Activated CD8-positive, alpha-beta memory T cell treated with anti-CD3 and anti-CD28 coated beads for 4 hours (primary cell): ENCODE measurements at places on chromosomes 4 and X.

DNA sequence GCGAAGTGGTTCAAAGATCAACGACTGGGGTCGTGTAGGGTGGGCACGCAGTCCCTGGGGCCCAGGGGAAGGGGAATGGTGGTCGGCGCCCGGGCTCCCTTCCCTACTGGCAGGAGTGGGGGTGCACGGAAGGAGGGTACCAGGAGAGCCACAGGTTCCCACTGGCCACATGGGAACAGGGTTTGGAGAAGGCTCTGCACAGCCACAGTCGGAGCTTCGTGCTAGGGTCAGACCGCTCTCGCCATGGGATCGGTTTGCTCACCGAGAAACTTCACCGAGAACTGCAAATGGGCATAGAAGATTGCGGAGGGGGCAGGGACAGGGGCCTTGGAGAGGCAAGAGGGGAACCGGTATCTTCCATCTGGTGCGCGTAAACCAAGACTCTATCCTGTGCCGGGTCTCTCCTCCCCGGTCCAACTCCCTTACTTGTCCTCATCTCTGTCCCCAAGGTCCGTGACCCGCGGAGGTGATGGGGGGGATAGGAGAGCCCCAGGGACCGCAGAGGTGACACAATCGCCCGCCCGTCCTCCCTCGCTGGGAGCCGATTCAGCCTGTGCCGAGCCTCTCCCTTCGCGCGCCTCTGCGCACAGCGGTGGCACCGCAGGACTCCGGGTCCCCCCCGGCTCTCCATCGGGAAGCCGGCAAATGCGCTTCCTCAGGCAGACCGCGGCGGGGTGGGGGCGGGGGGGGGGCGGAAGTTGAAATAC lies 1.0 kb downstream of the SCD5 start:
- DNase-seq = no peak

- peak; percentile 11 for DNase-seq
Observed at GRCh38 chr4:48268956-48269860, at the start of gene TEC. TSS of gene TEC (minus strand) at chr4:48269838. CDS start at chr4:48228614, 41,224 bp downstream.

DNA sequence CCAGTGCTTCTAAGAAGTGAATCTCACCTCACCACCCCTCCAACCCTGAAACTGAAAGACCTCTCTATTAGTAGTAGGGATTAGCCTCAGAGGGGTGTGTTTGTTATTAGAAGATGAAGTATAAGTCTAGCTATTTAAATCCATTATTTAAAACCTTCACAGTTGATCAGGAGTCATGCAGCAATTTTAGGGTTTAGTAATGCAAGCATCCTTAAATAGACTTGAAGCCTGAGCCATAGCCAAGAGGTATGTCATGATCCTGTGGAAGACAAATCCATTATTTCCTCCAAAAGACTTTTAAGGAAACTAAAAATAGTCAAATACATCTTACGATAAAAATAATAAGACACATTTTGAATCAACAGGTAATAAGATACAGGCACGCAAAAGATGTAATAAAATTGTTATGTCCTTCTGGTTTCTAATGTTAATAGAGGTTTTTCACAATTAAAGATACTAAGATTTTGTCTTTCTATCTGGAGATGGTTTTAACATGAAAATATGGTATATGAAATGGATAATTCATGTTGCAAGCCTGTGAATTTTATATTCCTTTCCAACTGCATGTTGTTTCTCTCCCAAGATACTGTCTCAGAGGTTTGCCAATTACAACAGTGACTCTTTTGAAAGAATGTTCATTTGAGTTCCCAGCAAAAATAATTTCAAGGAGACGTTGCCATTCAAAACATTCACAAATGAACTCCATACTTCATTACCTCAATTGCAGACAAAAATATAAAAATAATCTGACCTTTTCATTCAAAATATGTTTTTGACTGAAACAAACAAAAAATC lies 68.0 kb downstream of the LUZP4 start:
- no peak for DNase-seq

DNA sequence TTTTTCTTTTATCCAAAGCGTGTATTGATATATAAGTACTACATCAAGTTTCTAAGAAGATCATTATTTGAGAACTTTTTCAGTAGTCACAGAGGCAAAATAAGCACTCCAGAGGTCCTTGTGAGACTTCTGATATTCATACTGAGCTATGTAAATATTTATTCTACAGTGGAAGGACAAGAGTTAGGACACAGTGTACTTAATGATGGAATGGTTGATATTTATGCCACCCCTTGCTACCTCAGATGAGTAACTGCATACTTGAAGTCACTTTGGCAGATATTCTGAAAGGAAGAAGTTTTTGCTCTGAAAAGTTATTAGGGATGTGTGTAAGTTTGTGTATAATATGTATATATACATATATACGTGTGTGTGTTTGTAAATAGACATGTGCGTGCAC lies 30.3 kb downstream of the MAGEA1 start:
- DNase-seq = no peak

DNA sequence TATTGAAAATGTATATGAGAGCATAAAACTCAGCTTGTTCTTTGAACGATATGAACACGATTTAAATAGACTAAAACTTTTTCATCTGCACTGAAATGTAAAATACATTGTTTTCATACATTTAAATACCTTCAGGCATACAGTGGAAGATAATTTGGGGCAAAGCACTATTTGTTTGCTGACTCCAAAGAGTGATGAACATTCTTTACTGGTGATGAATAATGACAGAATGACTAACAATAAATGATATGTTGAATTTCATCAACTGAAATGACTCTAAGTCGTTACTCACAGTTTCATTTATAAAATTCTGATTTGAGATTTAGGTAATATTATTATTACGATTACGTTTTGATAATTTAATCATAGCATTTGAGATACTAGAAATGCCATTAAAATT lies 1160.1 kb downstream of the NLGN4X start:
- no peak for DNase-seq

DNA sequence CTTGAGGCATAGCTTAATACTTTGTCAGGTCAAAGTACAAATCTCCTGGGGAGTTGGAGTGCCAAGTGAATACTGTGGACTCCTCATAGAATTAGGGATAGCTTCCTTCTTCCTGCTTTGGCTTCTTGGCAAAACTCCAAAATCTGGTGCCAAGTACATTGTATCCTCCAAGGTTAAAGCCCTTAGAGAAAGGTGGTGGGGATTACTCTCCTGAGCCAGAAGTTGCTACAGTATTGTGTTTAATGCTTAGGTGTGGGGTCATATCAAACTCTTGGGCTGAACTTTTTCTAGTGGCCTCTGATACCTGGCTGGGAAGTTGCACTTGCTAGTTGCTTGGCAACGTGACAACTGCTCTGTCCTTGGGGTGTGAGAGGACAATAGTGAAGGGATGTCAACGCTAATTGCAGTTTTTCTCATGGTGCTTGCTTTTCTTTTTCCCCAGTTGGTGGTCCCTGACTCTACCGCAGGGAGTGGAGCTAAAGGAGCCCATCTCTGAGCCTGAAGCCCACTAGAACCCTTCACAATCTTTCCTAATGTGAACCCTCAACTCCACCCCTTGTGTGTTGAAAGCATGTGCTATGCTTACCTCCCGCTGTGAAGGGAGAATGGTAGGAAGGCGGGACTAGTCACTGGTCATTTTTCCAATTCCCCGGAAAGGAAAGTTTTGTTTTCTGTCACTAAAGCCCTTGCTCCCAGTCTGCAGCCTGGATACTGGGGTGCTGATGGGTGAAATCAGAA lies 35.5 kb downstream of the DLG3 start:
- no peak for DNase-seq

- DNase-seq = no peak
Observed at GRCh38 chr4:101418055-101418454, 70.7 kb upstream of the PPP3CA start.

GRCh38 chr4:53599632-53600031 lies 8.3 kb upstream of the LNX1 start:
- DNase-seq = no peak
